ENCODE measurements at places on chromosomes 7 and 10. TPM values are rescaled to one million over a fixed set of nuclear protein-coding genes. Genes with fewer than 3 reads are reported as not detected.

Gene PRR15
- total RNA-seq: 177 TPM

DNA sequence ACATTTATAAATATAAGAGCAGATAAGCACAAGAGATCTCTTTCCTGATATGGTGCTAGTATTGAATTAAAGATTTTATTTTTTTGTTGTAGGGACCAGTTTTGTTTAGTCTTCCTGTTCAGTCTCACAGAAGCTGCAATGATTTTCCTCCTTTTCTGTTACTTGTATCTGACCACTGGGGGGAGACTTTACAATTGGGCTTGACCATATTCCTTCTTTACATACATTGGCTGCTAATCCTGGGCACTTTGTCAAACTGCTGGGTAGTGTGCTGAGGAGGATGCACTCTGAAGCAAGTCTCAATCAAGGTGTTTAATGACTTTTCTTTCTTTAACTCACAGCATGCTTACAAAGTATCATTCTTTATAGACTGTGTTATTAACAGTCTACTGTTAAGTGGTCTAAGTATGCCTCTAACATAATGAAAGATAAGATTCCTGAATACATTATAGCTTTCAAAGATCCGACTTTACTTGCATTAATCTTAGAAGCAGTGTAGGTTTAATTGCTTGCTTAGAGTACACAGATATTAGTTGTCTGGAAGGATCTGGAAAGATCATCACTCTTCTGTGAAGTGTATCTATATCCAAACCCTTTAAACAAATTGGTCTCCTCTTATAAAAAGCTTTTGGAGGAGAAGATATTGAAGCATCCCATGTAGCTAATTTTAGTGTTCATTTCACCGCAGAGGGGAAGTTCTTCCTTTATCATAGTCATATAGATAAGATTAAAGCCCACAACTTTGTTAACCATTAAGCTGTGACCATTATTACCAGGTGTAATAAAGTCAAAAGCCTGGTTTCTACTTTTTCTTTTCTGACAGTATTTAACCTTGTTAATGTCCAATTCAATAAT is 3.1 kb downstream of the PALS2 start:
- DNase-seq: no peak

DNA sequence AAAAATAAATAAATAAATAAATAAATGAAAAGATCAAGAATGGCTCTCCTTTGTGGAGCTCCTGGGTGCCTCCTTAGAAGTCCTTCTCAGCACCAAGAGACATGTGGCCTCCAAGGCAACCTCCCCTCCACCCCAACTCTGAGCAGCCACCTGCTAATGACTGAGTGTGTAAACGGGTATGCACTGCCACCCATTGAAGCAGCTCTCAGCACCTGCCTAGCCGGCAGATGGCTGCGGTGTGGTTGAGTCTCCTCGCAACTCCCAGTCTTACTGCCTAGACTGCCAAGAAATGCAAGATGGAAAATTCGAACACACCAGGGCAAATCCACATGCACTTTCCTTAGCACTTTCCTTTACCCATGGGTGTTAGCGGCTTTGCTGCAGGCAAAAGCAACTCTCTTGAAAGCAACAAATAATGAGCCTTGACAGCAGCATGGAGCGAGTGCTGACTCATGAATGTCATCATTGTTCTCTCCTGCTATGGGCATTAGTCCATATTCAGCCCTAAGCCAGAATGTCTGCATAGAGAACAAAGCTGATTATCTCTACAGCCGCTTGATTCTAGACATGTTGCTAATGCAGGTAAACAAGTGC is 913.9 kb upstream of the AUTS2 start:
- no peak for DNase-seq

- DNase-seq: no peak
Observed at GRCh38 chr10:92593619-92594588, 974 bp downstream of the KIF11 start.

Gene EGR2
- 1.2 TPM for total RNA-seq

GRCh38 chr7:85714951-85715350 is 528.1 kb upstream of the SEMA3D start:
- no peak for DNase-seq

Gene PPP1R3C
- total RNA-seq: 0.64 TPM

DNA sequence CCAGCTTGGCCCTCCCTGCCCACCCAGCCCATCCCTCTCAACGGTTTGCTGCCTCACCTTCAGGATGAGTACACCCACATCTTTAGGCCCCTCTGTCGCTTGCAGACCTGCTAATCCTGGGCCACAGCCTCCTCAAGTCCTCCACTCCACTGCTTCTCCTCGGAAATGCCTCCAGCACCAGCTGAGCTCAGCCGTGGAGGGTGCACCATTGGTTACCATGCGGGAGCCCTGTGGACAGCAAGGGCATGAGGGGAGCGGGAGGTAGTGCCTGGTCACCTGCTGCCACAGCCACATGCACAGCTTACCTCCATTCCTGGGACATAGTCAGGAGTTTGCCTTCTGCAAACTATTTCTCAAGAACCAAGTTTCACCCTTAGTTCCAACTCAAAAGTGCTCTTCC is 286.3 kb upstream of the ZMIZ1 start:
- DNase-seq: no peak

Gene PON3
- 4.0 TPM for total RNA-seq

DNA sequence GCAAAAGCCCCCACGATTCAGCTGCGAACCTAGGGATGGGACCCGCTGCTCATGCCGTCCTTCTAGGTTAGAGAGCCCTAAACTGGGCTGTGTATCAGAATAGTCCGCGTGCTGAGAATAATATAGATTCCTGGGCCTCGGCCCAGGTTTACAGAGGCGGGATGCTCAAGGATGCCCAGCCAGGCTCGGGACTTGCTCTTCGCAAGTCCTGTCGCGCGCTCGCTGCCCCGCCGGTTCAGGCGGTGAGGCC is 266 bp upstream of the STMP1 start:
- no peak for DNase-seq

- no peak for DNase-seq
Observed at GRCh38 chr10:3538291-3538655, 246.7 kb downstream of the KLF6 start.

Measured in left colon (tissue), 2 donors.